Stimulated activated CD4-positive, alpha-beta T cell treated with anti-CD3 and anti-CD28 coated beads, TNF-alpha, amount 100 ng/mL, for 1 hour (primary cell): ENCODE measurements at places on chromosomes 16 and 17.

GRCh38 chr17:78935419-78936323 lies 10.5 kb upstream of the TIMP2 start:
- DNase-seq, result no peak

- no peak for DNase-seq
Observed at GRCh38 chr17:28972437-28972836, 21.1 kb upstream of the PHF12 start.

GRCh38 chr16:87035053-87035452 lies 282.1 kb downstream of the C16orf95 start:
- DNase-seq, result no peak

- no peak for DNase-seq
Observed at GRCh38 chr16:71537643-71538042, 11.4 kb downstream of the CHST4 start.

DNA sequence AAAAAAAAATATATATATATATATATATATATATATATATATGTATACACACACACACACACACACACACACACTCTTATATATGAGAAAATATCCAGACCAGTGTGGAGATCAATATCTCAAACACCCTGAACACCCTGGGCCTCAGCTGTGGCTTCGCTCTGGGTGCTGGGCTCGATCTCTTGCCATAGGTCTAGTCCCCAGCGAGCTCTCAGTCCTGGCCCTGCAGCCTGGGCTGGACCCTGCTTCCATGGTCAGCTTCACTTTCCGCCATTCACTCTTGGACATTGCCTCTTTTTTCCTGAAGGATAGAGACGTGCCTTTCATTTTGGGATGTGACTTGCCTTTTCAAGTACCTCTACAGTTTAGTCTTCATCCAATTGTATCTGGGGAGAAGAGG lies 341.7 kb downstream of the CPPED1 start:
- no peak for DNase-seq

DNA sequence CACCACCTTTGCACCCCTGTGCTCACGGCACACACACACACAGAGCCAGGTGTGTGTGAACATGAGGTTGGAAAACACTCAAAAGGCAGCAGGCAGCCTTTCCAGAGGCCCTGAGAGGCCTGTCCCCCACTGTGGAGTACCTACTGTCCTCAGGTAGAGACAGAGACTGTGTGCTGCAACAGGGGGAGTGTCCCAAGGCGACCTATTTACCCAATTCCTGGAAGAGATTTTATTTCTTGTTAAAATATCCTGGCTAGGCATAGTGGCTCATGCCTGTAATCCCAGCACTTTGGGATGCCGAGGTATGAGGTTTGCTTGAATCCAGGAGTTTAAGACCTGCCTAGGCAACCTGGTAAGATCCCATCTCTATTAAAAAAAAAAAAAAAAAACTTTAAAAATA lies 108.5 kb downstream of the COPRS start:
- no peak for DNase-seq

DNA sequence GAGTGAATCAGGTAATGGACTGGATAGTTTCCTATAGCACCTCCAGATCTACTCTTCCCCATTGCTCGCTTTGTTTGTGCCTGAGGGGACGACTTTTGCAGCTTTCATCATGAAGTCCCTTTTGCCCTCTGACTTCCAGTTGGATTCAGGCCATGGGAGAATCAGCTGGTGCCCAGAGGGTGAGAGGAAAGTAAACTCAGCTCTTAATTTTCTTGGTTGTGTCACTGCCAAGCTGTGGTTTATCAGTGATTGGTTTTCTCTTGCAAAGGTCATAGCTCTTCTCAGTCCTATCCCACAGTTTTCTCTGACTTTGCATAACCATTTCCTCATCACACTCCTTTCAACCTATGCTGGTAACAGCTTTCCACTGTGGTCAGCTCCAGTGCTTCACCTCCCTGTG lies 200.1 kb downstream of the KCNJ2 start:
- DNase-seq, result no peak

DNA sequence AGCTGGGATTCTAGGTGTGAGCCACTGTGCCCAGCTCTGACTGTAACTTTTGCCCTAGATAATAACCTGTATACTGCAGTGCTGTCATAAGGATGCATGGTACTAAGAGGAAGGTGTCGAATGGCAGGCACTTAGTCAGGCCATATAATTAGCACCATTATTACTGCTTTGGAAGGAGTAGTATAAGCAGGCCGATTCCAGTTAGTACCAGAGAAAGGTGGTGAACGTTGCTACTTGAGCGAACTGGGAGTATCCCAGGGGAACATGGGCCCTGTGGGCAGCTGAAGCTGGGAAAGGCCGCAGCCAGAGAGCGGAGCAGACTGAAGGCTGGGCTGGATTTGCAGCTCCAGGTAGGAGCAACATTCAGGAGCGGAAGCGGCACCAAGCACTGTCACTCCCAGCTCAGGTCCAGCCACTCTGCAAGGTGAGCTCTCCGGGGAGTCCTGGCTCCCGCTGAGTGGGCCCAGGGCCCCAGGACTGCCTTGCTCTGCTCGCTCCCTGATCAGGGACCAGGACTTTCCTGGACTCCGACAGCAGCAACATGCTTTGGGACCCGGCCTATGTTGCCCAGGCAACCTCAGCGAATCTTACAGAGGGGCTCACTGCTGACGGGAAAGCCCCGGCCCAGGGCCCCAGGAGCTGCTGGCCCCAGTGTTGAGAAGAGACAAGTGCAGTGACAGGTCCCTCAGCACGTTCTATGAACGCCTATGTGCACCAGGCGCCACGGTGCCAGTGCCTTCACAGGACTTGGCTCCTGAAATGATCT lies 28.6 kb downstream of the C16orf74 start:
- DNase-seq, result no peak

DNA sequence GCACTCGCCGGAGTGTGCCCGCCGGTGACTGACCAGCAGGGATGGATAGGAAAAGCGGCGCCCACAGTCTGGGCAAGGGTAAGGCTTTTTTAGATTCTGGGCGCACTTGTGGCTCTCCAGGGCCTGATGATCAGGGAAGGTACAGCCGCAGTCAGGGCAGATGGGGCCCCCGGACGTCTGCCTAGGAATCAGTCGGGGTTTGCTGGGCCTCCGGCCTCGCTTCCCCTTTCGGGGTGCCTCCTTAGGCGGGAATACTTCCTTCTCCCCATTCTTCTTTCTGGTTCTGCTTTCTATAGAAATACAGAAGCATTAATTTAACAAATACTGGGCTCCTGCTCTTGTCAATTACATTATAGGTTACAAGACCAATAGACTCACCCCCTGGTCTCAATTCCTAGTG lies 5.0 kb downstream of the ZNF689 start:
- DNase-seq, result no peak

DNA sequence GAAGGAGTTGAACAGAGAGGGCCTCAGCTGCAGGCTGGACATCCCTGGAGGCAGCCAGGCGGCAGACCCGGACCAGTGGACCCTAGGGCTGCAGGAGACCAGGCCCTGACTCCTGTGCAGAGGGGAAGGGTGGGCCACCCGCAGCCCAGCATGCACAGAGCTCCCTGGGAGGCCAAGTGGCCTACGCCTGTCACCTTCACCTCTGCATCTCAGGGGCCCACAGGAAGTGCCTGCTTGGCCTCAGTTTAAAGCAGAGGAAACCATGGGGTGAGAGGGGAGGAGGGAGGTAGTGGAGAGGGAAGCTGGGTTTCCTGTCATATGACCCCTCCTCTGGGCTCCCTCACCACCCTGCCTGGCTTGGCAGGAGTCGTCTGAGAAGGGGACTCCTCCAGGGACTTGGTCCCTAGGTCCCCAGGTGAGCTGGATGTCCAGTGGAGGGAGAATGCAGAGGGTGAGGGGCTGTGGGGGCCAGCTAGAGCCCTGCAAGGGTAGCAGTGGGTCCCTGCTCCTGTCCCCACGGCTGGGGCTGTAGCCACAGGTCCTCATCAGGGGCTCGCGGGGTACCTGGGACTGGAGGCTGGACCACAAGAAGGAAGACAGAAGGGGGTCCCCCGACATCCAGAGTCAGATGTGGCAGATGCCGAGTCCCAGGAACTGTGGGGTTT lies at the start of gene TMC8:
Gene TMC8 (plus strand): TSS at position 335 of the 665 bp plus-strand sequence. CDS start 818 bp downstream, outside the sequence.
- DNase-seq, result no peak

GRCh38 chr16:8874388-8874787 lies 5.6 kb upstream of the CARHSP1 start:
- no peak for DNase-seq

DNA sequence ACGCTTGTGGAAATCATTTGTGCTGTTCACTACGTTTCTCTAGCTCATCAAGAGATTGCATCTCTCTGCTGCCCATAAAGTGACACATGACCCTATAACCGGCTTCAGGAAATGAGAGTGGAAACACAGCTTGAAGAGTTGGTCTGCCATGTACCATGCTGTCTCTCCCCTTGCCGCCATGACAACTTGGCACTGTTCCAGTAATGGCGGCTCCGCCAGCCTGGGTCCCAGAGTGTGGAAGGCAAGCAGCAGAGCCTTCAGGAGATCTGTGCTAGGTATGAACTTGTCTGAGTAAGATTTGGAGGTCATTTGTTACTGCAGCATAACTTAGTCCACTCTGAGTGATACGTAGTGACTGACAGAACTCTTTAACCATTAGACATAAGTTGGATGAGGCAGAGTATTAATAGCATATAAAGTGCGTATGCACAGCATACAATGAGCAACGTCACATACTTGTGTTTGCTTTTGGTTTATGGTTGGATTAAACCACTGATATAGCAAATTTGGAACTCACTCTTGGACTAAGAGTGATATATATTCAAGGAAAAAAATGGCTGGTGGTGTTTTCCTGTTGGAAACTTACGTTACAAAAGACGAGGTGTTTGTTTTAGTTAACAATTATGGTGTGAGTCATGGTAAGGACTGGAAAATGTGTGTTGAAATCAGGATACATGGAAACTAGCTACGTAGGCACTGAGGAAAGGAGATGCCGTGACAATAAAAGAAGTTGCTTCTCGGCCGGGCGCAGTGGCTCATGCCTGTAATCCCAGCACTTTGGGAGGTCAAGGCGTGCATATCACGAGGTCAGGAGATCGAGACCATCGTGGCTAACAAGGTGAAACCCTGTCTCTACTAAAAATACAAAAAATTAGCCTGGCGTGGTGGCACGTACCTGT lies 24.4 kb upstream of the PMP22 start:
- DNase-seq, result no peak

- DNase-seq, result no peak
Observed at GRCh38 chr16:81647527-81647926, 131.6 kb upstream of the PLCG2 start.

DNA sequence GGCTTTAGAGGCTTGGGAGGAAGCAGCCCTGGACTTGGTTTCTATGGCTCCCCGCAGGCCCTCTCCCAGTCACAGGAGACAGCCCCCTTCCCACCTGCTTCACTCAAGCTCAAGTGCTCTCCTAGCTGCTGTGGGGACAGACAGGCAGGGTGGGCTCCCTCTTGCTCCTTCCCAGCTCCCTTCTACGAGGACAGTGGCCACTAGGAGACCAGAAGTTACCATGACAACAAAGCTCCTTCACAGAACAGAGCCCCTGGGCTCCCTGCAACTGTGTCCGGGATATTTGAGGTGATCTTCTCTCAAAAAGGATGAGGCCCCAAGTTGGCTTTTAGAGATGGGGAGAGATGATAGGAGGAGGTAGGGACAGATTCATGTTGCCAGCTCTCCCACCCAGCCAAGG lies 116.3 kb downstream of the AMFR start:
- no peak for DNase-seq

DNA sequence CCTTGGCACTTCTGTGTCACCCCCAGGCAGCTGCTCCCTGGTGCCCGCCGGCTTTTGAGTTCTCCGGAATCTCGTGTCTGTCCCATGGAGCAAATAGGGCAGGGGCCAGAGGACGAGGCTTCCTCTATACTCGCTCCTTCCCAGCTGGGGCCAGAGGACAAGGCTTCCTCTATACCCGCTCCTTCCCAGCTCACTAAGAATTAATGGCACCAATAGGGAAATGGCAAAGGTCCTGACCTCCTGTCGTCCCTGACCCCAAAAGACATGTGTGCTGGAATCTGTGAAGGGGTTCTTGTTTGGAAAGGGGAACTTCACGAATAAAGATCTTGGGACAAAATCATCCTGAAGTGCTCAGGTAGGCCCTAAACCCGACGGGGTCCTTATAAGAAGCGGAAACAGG lies 7.6 kb downstream of the SGSH start:
- no peak for DNase-seq

DNA sequence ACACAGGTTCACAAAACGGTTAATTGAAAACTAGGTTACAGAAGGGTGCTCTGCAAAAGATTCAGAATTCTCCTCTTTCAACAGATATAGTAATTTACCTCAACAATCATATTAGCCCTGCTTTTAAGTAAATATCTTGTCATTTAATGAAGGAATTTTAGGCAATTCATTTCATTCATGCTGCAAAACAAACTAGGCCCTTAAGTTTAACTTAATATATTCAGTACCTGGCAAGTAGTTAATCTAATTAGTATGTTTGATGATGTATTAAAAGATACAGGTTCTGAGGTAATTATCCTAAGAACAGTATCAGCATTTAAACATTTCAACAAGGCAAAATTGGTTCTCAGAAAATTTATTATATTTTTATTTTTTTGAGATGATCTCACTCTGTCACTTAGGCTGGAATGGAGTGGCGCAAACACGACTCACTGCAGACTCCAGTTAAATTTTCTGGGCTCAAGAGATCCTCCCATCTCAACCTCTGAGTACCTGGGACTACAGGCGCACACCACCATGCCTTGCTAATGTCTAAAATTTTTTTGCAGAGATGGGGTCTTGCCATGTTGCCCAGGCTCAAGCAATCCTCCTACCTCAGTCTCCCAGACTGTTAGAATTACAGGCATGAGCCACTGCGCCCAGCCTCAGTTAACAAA lies 44.9 kb downstream of the SMURF2 start:
- no peak for DNase-seq

DNA sequence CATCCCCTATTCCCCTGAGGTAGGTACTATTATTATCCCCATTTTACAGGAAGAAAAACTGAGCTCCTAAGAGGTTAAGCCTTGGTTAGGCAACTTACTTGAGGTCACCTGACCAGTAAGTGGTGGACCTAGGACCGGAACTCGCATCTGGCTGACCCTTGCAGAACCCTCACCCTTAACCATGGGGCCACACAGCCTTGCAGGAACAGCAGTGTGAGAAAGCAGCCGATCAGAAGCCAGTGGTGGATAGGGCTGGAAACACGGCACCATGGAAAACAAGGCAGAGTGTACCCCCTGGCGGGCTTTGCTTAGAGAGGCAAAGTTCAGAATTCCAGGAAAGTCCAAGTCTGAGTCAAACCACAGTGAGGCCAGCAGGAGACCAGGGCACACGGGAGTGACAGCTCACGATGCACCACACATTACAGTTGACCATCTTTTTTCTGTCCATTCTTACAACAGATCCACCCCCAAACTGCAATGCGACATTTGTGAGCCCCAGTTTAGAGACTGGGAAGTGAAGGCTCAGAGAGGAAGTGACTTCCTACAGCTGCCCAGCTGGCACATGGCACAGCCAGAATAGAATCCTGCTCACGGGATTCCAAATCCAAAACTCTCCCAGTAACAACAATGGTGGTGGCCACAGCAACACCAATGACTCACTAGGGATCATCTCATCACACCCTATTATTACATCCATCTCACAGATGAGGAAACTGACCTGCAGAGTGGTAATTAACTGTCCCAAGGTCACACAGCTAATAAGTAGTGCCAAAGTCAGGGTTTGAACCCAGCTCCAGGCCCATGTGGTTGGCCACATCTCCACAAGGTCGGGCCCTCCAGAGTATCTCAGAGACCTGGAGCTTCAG lies 20.3 kb downstream of the KIFC3 start:
- DNase-seq, result no peak

GRCh38 chr17:64223283-64223682 lies 39.8 kb downstream of the TEX2 start:
- no peak for DNase-seq
